ENCODE measurements at places on chromosomes 4 and X.

GRCh38 chrX:53072418-53073114, 9.6 kb upstream of the TSPYL2 start:
- no peak for DNase-seq

DNA sequence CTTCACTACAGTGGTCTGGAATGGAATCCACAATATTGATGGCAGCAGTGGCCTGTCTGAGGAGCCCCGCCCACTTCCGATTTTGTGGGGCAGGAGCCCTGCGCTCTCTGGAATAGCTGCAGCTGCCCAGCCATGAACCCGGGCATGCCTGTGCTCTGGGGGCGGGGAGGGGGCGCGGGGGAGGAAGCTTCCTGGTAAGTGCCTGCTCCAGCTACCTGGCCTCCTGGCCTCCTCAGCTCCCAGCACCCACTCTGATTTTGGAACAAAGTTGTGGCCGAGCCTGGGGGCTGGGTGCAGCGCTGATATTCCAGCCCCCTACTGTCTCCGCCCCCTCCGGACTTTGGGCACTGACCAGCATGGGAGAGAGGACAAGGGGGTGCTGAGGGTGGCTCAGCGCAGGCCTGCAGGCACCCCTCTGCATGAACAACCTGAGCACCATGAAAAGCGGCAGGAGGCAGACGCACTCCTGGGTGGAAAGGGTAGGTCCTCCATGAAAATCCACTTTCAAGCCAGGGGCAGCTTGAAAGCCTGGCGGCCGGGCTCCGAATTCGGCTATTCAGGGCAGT, 972.7 kb upstream of the AGA start:
- no peak for DNase-seq

- DNase-seq = no peak
Observed at GRCh38 chr4:77358315-77358928, 201.4 kb downstream of the CCNG2 start.

DNA sequence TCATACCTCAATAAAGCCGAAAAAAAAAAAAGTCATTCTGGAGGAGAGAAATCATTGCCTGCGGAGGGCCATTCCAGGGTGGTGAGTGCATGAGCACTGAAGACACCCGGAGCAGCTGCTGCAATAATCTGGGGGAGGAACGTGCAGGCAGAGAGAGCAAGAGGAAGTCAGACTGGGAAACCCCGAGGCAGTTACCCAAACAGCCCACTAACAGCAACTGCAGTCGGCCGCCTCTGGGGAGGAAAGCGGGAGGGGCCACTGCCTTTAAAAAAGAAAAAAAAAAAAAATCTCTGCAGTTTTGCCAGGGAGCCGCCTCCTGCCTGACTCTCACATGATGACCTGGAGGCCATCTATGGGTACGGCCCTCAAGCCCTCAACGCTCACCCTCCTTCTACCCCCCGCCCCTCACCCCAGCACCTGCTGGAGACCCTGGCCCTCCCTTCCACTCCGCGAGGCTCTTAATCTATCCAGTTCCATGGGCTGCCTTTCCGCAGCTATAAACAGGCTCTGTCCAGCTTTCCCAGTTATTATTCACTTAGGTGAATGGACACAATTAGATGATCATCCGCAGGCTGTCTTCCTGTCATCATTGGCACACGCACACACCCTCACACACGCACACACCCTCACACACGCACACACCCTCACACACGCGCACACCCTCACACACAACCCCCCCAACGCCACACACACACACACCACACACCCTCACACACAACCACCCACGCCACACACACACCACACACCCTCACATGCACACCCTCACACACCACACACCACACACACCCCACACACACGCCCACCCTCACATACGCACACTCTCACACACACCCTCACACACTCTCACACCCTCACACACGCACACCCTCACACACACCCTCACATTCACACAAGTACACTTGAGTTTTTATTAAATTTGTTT, 3.4 kb upstream of the AVPR2 start:
- no peak for DNase-seq

- no peak for DNase-seq
Observed at GRCh38 chrX:3161681-3162080, 120.4 kb downstream of the ARSF start.

DNA sequence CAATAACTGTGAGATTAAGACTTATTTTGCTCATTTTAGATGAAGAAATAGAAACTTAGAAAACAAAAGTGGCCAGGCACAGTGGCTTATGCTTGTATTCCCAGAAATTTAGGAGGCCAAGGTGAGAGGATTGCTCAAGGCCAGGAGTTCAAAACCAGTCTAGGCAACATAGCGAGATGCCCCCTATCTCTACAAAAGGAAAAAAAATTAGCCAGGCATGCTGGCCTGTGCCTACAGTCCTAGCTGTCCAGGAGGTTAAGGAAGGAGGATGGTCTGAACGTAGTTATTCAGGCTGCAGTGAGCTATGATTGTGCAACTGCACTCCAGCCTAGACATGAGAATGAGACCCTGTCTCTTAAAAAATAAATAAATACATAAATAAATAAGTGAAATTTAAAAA, 28.0 kb downstream of the APELA start:
- no peak for DNase-seq

GRCh38 chr4:576245-576821, at the start of gene TMEM271:
TMEM271 (minus strand) TSS chr4:576295; CDS start chr4:576062, 233 bp downstream.
- no peak for DNase-seq

GRCh38 chr4:70772929-70773555, 51.3 kb downstream of the RUFY3 start:
- DNase-seq = no peak

GRCh38 chr4:112251019-112251643, 19.5 kb downstream of the AP1AR start:
- DNase-seq = no peak

- no peak for DNase-seq
Observed at GRCh38 chr4:148344941-148345340, 97.3 kb downstream of the NR3C2 start.

DNA sequence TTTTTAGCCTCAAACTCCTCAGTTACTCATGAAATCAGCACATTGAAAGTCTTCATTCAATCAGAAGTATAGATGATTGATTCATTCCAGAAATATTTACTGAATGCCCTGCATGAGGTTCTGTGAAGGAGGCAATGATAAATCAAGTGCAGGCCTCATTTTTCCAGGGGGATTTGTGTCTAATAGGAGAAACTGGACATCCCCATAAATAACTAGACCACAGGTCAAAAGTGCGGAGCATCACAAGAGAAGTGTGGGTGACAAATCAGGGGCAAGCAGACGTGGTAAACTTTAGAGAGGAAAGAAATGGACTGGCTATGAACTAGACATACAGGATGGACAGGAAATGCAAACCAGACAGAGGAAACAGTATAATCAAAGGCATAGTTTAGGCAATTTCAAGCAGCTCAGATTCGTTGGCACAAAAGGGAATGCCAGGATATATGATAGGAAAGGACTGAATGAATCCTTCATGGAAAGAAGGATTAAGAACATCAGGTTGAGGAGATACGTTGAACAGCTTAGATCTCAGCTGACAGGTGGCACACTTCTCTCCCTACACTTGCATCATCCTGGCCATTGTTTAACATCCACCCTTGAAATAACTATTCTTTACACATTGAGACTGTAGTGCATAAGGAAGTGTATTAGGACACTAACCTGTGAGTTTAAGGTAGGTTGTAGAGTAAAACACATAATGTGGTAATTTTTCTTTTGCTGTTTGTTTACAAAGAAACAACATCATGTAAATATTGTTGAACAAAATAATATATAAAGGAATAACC, 69.6 kb upstream of the RASGEF1B start:
- DNase-seq = no peak

- no peak for DNase-seq
Observed at GRCh38 chr4:32930700-32931099, 2210.5 kb downstream of the PCDH7 start.

GRCh38 chr4:105225500-105225899, 78.8 kb downstream of the TET2 start:
- DNase-seq = no peak

DNA sequence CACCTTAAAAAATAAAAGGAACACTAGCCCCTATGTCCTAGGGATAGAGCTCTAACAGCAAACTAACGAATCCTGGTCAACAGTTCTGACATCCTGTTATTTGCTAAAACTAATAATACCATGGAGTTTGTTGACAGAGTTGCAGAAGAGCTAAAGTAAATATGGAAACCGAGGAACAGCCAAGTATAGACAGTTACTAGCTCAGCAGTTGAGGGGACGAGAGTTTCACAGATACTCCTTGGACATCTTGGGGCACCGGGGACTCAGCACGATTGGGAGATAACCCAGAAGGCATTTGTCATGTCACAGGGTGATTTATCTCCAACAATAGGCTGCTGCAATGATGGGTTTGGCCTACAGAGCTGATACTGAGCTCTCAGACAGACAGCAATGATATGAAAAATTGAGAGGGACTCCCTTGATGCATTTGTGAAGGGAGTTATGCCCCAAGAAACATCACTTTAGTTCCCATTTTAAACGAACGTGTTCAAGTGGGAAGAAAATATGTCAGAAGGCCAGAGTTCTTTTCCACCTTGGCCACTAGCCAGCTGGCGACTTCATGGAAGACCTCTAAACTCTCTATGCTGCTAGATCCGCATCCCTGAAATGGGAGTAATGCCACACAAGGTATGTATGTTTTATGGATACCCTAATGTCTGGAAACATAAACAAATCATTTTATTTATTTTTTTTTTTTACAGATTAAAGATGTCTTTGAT, 48.6 kb downstream of the TSC22D3 start:
- DNase-seq = no peak

GRCh38 chrX:107551546-107551945, 76.8 kb upstream of the PRPS1 start:
- no peak for DNase-seq

DNA sequence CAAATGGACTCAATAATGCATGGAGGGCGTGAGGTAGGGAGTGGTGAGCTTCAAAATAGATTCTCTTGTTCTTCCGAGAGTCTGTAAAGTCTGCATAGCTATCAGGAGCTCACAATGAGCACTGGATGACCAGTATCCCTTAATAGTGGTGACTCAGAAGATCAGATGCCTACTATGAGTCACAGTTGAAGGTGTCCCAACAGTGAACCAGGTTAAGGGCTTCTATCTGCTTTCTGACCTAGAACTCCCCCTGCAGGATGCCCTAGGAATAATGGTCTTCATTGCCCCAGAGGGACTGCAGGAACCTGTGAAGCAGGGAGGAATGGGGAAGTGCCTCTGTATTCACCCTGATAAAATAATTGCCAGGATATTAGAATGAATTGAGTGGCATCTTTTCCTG, 22.1 kb downstream of the DGKK start:
- no peak for DNase-seq

- no peak for DNase-seq
Observed at GRCh38 chr4:52704661-52705060, 45.6 kb upstream of the USP46 start.

- no peak for DNase-seq
Observed at GRCh38 chrX:115583496-115584004, 22.6 kb downstream of the PLS3 start.

- no peak for DNase-seq
Observed at GRCh38 chr4:54687887-54688841, 30.4 kb downstream of the KIT start.

GRCh38 chrX:47637546-47638195, 7.9 kb upstream of the CFP start:
- no peak for DNase-seq

GRCh38 chr4:155805016-155805415, 46.2 kb downstream of the GUCY1B1 start:
- no peak for DNase-seq

- no peak for DNase-seq
Observed at GRCh38 chrX:137519459-137519858, 46.5 kb upstream of the ZIC3 start.

DNA sequence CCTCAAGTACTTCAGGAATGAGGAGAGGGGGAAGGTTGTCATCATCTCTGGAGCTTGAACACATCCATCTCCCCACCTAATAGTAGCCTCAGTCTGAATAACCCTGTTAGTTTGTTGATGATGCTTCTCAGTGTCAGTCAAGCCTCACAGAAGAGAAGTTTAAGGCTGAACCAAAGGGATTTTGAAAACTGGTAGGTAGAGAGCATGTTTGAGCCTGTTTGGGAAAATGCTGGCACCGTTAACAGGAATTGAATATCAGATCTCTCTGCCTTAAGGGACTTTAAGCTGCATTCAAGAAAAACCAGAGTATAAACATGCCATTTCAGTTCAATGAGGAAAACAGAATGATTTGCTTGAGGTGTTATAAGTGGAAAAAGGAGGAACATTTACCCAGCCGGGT, 73.1 kb downstream of the MAPK10 start:
- no peak for DNase-seq

GRCh38 chr4:137471461-137471860, 60.8 kb downstream of the PCDH18 start:
- no peak for DNase-seq

DNA sequence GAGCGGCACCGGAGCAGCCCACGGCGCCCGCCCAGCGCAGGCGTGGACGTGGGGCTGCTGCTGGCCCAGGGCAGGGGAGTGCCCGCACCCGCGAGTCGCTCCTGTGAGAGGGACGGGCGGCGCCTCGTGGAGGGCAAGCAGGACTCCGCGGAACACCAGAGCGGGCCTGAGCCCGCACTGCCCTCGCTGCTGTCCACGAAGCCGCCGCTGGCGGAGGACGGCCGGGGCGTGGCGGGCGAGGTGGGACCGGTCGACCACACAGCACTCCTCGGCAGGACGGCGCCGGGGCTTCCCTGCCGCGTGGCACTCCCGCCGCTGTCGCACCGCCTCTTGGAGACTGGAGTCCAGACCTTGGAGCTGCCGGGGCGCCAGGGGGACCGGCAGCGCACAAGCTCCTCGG, 29.0 kb downstream of the FAM53A start:
- DNase-seq = no peak

GRCh38 chr4:79964020-79964399, 109.0 kb downstream of the ANTXR2 start:
- no peak for DNase-seq

- no peak for DNase-seq
Observed at GRCh38 chrX:53362449-53362848, 60.0 kb downstream of the SMC1A start.

DNA sequence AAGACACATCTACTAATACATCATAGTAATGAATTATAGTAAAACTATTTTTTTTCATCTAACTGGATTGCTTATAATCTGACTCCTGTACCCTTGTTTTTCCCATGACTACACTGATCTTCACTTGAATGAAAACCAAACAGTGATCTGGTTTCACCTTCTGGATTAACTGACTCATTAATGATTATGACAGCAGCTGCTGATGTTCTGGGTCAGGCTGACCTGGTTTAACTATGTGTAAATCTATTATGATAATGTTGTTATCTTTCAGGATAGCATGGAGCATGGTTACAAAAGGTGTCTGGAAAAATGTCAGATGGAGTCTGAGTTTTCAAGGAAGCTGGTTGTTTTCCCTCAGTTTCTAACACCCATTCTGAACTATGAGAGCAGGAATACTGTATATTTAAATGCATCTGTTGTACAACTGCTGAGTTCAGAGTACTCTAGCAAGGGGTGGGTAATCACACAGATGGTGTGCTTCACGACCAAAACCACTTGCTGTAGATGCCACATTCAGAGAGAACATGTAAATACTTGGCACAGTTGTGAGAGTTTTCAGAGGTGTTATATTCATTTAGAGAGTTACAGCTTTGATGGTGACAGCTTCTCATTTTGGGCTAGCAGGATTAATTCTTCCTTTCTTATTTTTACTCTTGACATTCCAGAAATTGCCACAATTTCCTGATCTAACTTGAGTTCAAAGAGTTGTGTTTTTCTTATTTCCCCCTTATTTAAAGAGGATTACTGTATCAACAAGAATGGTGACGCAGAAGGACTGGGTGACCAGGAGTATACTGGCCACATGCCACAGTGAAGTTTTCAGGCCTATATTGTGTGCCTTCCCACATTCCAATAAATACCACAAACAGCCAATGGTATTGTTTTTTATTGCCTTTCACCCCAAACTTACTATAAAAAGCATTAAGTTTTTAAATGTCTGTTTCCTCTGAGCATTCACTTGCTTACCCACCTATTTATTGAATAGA, 249.7 kb upstream of the TET2 start:
- DNase-seq = no peak
